ENCODE measurements at places on chromosomes 5 and 9. TPM values are rescaled to one million over a fixed set of nuclear protein-coding genes. Genes with fewer than 3 reads are reported as not detected.

Gene RXFP3
- under 0.01 TPM for total RNA-seq

Gene HRH2
- 0.17 TPM for total RNA-seq

Gene CENPK
- 16.1 TPM for total RNA-seq

Gene ERAP2
- 14.9 TPM for total RNA-seq

Gene PCDHGC4
- 0.17 TPM for total RNA-seq

Gene PCDHAC2
- total RNA-seq, result not detected

Gene OLFML2A
- 4.9 TPM for total RNA-seq

Gene CKMT2
- total RNA-seq, result 1.0 TPM

Gene FBXL7
- total RNA-seq, result 6.8 TPM

Gene OBP2B
- not detected for total RNA-seq

Gene PCDHA8
- total RNA-seq, result not detected

Gene S100Z
- total RNA-seq, result not detected

Gene HTR4
- total RNA-seq, result not detected

Gene GPR151
- not detected for total RNA-seq

Gene PCDHB3
- total RNA-seq, result 0.15 TPM

Gene KIAA0825
- total RNA-seq, result 2.0 TPM

Gene SPATA6L
- under 0.01 TPM for total RNA-seq

Gene IL3
- not detected for total RNA-seq

Gene PCDHA10
- not detected for total RNA-seq
